ENCODE measurements at places on chromosomes 2 and 18. TPM values are rescaled to one million over a fixed set of nuclear protein-coding genes. Genes with fewer than 3 reads are reported as not detected.
A peak's percentile ranks its signal among the peaks of the same experiment; 100 is the strongest.

GRCh38 chr2:127635380-127636237 lies 10.3 kb upstream of the GPR17 start:
- no peak for DNase-seq

GRCh38 chr2:146949400-146949799 lies 895.4 kb upstream of the ACVR2A start:
- DNase-seq, result no peak

SANBR gene
- 5.8 TPM for total RNA-seq

DNA sequence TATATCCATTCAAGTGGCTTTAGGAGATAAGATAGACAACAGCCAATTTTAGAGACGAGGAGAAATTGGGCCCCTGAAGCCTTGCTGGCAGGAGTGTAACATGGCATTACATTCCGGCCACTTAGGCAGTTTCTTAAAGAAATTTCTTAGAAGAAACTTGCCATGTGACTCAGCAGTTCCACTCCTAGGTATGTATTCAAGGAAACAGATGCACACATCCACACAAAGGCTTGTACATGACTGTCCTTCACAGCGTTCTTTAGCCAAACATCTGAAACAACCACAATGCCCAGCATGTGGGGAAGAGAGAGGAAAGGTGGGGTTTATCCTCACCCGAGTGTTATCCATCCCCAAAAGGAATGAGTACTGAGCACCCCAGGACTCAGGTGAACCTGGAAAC lies 107.1 kb downstream of the NFATC1 start:
- DNase-seq, result no peak

GRCh38 chr2:176072292-176072669 lies 11.5 kb downstream of the EVX2 start:
- DNase-seq, result no peak

- no peak for DNase-seq
These were observed 125.3 kb upstream of the ITGB6 start for GRCh38 chr2:160325418-160325817.

CERKL gene
- total RNA-seq, result 2.3 TPM

- DNase-seq, result no peak
These were observed 59.4 kb downstream of the ZNF236 start for GRCh38 chr18:76881744-76882143.

GRCh38 chr18:52152036-52152435 lies 188.0 kb upstream of the DCC start:
- no peak for DNase-seq

DNA sequence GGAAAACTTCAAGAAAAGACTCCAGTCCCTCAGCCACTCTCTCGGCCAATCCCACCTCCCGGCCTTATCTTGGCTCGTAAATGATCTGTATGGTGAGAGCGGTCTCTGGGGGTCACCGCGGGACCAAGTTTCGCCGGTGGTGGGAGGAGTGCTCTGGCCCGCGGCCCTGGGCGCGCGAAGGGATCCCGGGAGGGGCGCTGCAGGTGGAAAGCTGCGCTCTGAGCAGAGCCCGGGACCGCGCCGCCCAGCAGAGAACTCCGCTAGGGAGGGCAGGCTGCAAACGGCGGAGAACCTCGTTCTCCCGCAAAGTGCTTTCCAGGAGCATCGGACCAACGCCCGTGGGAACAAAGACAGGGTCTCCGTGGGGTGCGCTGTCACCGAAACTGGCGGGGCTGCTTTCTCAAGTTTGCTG lies 622 bp downstream of the LRP2 start:
- peak; percentile 71 for DNase-seq

- DNase-seq, result no peak
These were observed 555.2 kb downstream of the CMPK2 start for GRCh38 chr2:6310256-6311215.

Data from hepatocyte (in vitro differentiated cells).